ENCODE measurements at places on chromosomes 2 and 18.

DNA sequence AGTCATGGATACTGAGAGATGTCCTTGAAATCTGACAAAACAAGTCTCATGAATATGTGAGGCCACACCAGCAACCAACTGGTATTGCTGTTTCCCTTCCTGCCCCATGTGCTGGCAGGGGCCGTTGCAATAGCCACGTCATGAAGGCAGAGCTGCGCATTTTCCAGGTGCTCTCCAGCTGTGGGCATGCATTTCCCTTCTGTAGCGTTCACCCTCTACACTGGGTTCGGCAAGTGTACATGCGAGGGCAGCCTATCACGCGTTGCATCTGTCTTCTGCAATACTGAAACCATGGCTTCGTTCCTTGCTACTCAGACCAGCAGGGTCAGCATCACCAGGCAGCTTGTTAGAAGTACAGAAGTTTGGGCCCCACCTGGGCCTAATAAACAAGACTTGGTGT lies 17.4 kb downstream of the ARL4C start:
- DNase-seq, result no peak

GRCh38 chr2:181923121-181923520 lies 31.6 kb downstream of the ITPRID2 start:
- no peak for DNase-seq

GRCh38 chr18:52499016-52499415 lies 159.0 kb downstream of the DCC start:
- no peak for DNase-seq

GRCh38 chr18:69725855-69726508 lies 221.7 kb downstream of the CD226 start:
- DNase-seq, result no peak

DNA sequence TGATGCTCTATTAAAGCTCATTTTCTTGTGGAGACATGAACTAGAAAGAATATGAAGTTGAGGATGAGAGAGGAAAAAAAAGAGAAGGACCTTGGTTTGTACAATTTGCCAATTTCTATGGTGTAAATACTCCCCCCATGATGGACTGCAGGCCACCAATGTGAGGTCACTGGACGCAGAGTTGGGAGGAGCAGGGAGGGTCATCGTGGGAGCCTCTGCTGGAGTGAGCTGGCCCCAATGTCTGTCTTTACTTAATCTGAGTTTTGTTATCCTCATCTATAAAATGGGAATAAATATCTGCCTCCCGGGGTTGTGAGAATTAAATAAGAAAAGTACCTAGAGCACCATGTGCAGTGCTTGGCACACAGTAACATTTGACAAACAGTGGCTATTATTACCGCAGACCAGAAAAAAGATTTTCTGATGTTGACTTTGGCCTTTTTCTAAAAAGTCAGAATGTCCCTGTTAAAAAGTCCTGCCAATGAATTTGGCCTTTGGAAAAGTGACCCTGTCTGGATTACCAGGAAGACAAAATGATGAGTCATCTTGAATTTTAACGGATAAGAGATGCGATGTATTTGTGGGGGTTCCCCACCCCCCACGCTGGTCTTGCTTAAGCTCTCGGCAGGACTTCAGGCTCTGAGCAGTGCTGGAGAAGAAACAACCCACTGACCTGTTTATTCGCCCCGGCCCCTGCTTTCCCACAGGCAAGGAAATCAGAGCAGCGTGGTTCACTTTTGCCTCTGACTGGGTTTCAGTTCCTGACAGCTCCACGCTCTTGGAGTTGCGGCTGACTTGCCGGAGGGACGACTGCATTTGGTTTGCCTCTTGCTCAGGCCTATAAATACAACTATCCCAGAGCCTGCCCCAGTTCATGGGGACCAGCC lies 50.3 kb upstream of the FOSL2 start:
- no peak for DNase-seq

DNA sequence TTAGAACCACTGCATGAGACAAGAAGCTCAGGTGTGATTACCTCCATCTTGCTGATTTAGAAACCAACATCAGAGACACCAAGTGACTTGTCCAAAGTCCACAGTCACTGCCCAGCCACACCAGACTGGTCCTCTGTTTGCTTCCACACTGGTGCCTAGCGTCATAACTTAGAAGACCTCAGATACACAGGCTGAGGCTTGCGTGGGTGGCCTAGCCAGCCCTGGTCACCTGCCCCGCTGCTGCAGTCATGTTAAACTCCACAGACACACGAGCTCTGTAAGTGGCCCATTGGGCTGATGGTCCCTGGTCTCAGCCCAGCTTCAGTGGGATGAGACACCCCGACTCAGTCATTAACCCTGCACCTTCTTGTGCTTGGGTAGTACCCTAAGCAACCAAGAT lies 47.1 kb downstream of the CNGA3 start:
- DNase-seq, result no peak

- DNase-seq, result no peak
Measured at GRCh38 chr2:219737270-219737691, 109.9 kb downstream of the SLC4A3 start.

DNA sequence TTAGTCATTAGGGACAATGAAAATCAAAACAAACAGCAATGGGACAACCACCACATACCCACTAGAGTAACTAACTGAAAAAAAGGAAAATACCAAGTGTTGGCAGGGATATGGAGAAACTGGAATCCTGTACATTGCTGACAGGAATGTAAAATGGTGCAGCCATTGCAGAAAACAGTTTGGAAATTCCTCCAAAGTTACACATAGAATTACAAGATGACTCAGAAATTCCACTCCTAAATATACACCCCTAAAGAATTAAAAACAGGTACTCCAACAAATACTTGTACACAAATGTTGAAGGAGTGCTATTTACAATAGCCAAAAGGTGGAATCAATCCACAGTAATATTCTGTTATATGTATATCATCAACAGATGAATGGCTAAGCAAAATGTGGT lies 110.9 kb downstream of the ROCK1 start:
- DNase-seq, result no peak

DNA sequence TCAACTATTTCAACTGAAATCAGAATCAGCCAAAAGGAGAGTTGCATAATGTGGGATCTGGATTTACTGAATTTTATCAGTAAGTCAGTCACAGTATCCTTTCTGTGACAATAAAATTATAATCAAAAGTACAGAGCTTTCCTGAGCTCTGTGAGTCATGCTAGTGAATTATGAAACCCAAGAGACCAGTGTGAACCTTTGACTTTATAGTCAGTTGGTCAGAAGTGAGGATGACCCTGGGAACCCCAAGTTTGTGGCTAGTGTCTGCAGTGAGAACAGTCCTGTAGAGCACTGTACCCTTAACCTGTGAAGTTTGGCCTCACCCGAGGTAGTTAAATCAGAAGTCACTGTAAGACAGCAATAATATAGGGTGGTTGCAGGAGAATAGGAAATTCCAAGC lies 381.7 kb downstream of the CDH19 start:
- DNase-seq, result no peak

- DNase-seq, result no peak
Measured at GRCh38 chr2:240645801-240646175, 20.5 kb downstream of the GPR35 start.

GRCh38 chr2:41116106-41116797 lies 664.4 kb upstream of the SLC8A1 start:
- no peak for DNase-seq
